ENCODE measurements at places on chromosomes 7 and 10. TPM values are rescaled to one million over a fixed set of nuclear protein-coding genes. Genes with fewer than 3 reads are reported as not detected.

GRCh38 chr7:19984231-19984632, 210.8 kb upstream of the TMEM196 start:
- DNase-seq: no peak

GRCh38 chr7:112156412-112156811, 49.8 kb downstream of the DOCK4 start:
- no peak for DNase-seq

DNA sequence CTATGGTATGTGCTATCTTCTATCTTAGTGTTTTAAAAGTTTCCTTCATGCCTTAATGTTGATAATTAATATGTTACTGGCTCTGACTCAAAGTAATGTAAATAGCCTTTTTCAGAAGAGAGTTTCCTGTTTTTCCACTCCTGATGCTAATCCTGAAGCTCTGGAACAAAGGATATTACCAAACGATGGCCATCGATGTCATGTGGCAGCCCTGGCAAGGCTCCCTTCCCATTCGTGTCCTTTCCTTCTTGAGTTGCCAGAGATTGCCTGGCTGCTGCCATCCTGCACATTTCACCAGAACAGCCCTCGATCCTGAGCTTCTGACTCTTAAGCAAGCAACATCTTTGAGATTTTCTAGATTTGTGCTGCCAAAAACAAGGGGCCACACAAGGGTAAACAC, 46.0 kb downstream of the RNF133 start:
- no peak for DNase-seq

- DNase-seq: no peak
Measured at GRCh38 chr10:131789516-131789915, 111.3 kb upstream of the PPP2R2D start.

GRCh38 chr7:36881233-36881874, 157.1 kb upstream of the AOAH start:
- no peak for DNase-seq

GRCh38 chr7:99839287-99840021, 11.6 kb downstream of the CYP3A43 start:
- no peak for DNase-seq

DNA sequence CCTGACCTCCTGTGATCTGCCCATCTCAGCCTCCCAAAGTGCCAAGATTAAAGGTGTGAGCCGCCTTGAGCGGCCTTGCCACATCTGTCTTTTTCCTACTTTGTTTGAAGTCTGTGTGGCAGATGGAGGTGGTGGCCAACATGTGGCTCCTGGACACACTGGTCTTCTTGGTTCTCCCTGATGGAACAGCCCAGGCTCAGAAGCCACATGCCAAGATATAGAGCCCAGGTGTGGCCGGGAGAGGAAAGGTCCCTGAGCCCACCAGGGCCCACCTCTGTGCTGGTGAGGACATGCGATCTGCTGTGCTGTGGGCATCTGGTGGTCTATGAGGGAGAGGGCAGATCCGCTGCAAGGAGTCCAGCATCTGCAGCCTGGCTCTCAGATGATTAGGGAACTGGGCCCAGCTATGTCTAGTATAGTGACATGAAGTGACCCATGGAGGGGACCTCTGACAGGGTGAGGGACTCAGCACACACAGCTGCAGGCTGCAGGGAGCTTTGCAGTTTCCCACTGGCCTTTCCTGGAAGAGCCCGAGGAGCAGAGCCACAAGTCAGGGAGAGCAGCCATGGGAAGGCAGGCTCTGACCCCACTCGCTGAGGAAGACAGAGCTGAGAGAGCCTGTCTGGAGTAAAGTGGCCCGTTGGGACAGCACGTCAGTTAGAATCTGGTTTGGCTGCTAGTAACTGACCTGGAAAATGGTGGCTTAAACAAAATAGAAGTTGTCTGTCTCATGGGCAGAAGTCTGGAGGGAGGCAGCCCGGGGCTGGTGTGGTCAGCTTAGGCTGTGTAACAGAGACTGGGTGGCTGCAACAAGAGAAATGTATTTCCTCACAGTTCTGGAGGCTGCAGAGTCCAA, 25.9 kb downstream of the ADCY1 start:
- DNase-seq: no peak

- DNase-seq: no peak
Measured at GRCh38 chr10:87667493-87667892, 7.8 kb downstream of the PAPSS2 start.

GRCh38 chr7:71824006-71824760, 588.0 kb downstream of the CALN1 start:
- no peak for DNase-seq

- DNase-seq: no peak
Measured at GRCh38 chr10:60853107-60853506, 74.8 kb downstream of the CDK1 start.

DNA sequence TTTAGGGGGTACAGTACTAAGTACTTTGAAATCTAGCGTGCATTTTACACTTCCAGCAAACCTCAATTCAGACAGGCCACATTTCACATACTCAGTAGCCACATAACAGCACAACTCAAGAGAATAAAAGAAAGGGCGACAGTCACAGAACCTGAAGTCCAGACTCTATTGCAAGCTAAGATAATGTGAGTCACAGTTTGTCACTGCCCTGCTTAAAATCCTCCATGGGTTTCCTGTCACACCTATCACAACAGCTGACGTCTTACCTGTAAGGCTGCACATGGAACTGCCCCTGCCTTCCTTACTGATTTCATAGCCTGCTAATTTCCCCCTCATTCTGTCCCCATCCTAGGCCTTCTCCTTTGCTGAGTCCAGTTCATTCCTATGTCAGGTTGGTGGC, 16.1 kb upstream of the CDK14 start:
- no peak for DNase-seq

- DNase-seq: no peak
Measured at GRCh38 chr10:124262234-124262865, 156.4 kb downstream of the OAT start.

- DNase-seq: no peak
Measured at GRCh38 chr7:65798111-65799075, 74.5 kb upstream of the VKORC1L1 start.

- no peak for DNase-seq
Measured at GRCh38 chr10:33735464-33735923, 401.0 kb upstream of the NRP1 start.

- no peak for DNase-seq
Measured at GRCh38 chr7:146411975-146412374, 295.4 kb downstream of the CNTNAP2 start.

Gene SUN3
- polyA plus RNA-seq: not detected

Gene SPDYE16
- 2.3 TPM for polyA plus RNA-seq

Gene SCD
- 50.3 TPM for polyA plus RNA-seq

Gene GDF2
- not detected for polyA plus RNA-seq

Gene VAX1
- polyA plus RNA-seq: not detected
